ENCODE measurements at places on chromosomes 1 and 21.
A peak's percentile ranks its signal among the peaks of the same experiment; 100 is the strongest.

DNA sequence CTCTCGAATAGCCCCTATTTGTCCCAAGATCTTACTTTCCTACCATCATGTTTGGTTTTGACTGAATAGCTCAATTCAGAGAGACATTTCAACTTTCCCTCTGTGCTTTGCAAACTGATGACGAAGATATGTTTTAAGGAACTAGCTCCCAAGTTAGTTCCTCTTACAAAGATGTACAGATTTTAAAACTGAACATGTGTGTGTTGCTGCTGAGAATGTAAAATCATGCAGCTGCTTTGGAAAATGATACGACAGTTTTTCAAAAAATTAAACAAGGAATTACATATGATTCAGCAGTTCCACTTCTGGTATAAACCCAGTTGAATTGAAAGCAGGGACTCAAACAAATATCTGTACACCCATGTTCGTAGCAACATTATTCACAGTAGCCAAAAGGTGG, 33.6 kb downstream of the KIF26B start:
- no peak for DNase-seq

DNA sequence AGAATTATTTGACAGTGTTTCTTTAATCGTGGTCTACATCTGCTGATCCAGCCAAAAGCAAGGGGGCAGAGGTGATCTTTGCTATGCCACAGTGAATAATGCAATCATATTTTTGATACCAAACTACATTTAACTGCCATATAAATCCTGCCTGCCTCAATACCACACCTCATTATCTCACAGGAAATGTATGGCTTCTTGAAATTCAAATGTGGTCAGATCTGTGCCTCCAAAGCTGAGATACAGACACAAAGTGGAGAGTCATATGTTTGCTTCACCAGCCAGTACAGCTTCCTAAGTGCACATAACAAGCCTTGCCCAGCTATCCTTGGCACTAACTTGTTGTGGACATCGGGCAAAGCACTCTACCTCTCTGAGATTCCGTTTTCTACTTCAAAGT, 250.0 kb upstream of the NFIA start:
- no peak for DNase-seq

DNA sequence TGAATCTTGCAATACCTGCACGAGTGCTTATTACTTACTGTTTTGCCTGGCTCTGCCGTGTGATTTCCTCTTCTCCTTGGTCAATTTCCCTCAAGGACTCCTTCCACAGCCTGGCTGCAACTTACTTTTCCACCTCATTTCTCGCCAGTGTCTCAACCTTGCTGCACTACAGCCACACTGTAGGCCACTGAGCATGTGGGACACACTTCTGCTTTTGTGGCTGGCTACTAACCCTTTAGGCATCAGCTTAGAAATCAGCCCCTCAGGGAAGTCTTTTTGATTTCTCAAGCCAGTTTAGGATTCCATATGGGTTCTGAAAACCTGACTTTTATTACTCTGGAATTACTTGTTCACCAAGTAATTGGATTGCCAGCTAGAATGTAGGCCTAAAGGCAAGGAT, 5.2 kb upstream of the DMRTB1 start:
- DNase-seq = no peak

- DNase-seq = peak; percentile 21
These were observed 93.3 kb downstream of the PDE9A start for GRCh38 chr21:42746593-42747275.

DNA sequence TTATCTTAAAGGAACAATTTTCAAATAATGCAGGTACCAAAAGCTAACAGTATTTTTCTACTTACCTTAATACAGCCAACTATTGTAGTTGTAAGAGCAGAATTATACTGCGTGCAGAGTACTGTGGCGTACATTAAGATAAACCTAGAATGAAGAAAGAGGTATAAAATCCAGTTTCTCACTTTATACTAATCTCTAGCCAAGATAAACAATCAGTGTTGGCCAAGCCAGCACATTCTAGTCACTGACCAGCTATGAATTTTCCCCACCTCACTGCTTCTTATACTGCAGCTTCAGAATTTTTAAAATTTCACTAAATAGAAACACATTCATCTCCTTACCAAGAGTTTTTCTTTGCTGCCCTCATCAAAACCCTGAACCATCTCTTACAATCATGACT, 33.6 kb downstream of the SLC35D1 start:
- no peak for DNase-seq

DNA sequence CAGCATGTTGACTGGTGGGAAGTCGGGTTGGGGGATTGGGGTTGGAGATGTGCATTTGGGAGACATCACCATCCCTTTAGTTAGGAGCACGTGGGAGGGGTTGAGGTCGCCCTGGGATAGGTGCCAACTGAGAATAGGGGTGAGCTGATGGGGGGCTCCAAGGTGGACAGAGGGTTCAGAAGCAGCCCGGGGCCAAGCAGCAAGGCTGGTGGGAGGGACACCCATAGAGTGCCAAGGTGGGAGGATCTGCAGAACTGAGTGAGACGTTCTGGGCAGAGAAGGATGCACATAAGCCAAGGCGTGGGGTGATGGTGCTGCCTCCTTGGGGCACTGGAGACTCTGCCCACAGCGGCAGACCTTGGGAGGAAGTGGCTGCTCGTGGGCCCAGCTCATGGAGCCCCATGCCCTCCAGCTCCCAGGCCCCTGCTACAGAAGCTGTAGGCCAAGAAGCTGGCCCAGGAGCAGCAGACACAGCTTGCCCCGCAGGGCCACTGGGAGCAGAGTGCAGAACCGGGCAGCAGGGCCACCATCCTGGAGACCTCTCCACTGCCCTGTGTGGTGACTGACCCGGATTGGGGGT, 31.4 kb upstream of the PKP1 start:
- DNase-seq = no peak

GRCh38 chr1:93979718-93980319, 70.6 kb upstream of the GCLM start:
- DNase-seq = no peak

DNA sequence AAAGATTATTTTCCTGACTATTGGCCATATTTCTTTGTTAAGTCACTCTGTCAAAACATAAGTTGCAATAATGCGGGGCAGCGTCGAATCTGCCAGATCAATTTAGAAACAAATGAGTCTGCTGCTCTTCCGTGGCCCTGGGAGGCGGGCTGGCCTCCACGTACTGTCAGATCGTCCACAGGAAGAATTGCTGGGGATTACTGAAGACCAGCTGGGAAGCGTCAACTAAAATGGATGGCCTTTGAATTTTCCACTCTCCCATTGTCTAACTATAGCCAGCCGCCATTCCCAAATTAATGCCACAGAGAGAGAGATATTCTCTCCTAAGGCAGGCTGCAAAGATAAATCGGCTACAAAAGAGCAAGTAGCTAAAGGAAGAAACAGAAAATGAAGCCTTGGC, 560.2 kb downstream of the SMYD3 start:
- no peak for DNase-seq

DNA sequence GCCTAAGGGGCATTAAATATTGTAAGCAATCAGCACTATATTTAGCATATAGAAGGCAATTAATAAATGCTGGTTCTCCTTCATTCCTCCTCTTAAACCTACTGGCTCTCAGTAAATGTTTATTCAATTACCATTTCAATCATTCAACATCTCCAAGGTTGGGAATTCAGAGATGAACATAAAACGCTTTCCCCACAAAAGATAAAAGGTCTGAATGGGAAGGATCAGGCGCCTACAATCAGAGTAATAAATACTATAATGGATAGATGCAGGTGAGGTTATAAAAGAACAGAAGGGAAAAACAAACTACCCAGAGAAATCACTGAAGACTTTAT, 407 bp upstream of the KTI12 start:
- DNase-seq = no peak

- no peak for DNase-seq
These were observed 148.0 kb downstream of the TSEN15 start for GRCh38 chr1:184199438-184200085.

- no peak for DNase-seq
These were observed 168.4 kb upstream of the DMRTA2 start for GRCh38 chr1:50591598-50591997.

DNA sequence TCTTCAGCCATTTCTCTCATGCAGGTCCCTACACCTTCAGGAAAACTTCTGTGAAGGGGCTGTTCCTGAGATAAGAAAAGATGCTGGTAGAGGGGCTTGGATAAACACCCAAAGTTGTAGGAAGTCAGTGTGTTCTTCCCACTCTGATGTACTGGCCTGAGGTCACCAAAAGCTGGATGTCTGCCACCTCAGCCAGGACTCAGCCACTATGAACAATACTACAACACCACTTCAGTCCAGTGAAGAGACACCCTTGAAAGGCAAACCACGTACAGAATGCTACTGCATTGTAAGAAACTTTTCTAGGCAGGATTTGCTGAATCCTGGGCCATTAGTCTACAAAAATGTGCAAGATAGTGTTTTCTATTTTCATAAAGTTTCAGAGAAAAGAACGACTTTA, 2.4 kb downstream of the PTPN14 start:
- DNase-seq = no peak

GRCh38 chr1:30964706-30965105, 56.1 kb upstream of the SDC3 start:
- DNase-seq = no peak

- DNase-seq = peak; percentile 33
These were observed 28.3 kb upstream of the A3GALT2 start for GRCh38 chr1:33349081-33349759.

GRCh38 chr1:64843675-64844074, 98.8 kb downstream of the RAVER2 start:
- no peak for DNase-seq

- DNase-seq = no peak
These were observed 46.5 kb upstream of the PODN start for GRCh38 chr1:53015508-53015860.

DNA sequence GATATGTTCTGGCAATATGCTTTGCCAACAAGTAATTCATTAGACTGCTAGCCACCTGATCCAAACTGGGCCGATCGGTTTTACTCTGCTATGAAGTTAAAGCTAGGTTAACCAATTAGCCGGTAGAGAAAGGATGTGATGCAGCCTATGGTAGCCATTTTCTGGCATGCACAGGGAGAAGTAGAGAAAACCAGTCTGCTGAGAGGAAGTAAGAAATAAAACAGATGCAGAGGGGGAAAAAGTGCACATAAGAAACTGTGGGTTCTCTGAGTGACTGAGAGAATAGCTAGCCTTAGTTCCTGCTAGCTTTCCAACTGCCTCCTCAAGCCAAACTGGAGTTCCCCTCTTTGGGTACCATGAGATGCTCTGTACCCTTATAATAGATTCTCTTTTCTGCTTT, 52.8 kb downstream of the ARID4B start:
- no peak for DNase-seq

- DNase-seq = no peak
These were observed 58.5 kb downstream of the WDR4 start for GRCh38 chr21:42820616-42821465.

- DNase-seq = no peak
These were observed 86.6 kb downstream of the OMA1 start for GRCh38 chr1:58459911-58460310.

DNA sequence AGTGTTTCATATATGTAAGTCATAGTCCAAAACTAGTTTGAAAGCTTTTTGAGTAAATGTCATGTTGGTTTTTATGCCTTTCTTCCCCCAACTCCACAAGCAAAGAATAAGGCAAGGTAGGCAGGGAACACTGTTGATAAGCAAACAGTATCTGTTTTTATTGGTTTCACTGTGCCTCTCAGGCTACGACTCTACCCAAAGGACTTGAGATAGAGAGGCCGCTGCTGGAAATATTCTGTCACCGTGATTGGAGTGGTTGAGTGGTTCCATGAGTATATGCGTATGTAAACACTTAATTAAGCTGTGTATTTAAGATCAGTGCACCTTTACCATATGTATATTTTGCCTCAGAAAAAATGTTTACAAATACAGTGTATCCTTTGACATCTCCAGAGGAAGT, 138.1 kb upstream of the KIF26B start:
- DNase-seq = no peak

- peak; percentile 75 for DNase-seq
These were observed at the start of gene SLC19A1 for GRCh38 chr21:45542242-45542666. Gene SLC19A1 (minus strand): TSS chr21:45542440. CDS start chr21:45537959, 4,481 bp downstream.

GRCh38 chr1:5595531-5596170, 396.6 kb downstream of the NPHP4 start:
- no peak for DNase-seq

DNA sequence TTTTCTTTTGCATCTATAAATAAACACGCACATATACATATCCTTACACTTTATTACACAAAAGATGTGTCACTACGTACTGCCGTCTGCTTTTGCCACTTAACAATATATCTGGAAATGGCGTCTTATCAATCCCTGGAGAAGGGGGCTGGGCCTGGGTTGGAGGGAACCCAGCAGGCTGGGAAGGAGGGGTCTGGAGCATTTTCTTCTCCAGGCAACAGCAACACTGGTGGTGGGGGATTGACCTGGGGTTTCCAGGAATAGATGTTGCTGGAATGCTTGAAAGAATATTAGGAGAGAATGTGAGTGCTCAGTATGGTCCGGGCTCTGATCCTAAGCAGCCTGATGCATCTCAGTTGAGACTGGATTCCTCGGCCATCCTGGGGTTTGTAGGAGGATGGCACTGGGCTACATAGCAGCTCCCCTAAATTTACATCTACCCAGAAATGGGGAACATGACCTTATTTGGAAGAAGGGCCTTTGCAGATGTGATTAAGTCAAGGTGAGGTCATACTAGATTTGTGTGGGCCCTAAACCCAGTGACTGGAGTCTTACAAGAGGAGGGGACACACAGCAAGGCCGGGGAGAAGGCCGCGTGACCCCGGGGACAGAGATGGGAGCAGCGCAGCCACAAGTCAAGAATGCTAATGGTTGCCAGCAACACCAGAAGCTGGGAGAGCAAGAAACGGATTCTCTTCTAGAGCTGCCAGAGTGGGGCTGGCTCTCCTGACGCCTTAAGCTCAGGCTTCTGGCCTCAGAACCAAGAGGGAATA, 98.6 kb downstream of the SIK1 start:
- no peak for DNase-seq

DNA sequence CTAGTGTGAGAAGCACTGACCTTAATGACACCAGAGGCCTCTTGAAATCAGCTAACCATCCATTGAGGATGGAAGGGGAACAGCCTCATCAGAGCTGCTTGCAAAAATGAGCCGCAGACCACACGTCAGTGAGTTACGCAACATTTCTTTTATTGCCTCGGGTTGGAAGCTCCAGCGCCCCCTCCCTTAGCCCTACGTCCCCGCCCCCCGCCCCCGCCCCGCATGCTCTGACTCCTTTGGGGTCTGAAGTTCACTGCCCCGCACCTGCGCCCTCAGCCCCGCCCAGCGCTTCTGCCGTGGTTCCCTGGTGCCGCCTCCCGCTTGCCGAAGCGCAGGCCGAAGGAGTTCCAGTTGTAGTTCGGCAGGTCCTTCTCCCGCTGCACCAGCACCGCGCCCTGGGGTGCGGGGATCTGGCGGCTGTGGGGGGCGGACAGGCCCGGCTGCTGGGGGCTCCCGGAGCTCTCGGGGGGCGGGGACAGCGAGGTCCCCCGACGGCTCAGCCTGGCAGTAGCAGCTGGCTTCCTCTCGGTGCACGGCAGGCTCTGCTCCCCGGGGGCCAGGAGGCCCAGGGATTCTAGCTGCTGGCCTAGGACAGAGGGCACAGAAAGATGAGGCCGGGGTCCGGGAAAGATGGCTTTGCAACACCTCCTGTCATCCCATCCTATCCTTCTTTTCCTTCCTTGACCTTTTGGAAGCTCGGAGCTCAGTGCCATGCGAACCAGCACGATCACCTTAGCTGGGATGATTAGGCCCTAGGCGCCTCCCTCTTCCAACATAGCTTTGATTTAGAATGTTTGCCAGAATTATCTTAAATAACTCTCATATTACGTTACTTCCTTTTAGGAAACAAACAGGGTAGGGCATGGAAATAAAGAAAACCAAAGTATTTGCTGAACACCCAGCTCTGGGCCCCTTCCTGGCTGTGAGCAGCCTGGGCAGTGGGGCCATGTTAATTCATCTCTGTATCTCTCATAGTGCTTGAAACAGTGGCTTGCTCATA, 5.8 kb downstream of the KISS1 start:
- DNase-seq = no peak

All from stimulated activated CD4-positive, alpha-beta T cell treated with anti-CD3 and anti-CD28 coated beads, Interleukin-2, amount 100 ng/mL, for 48 hours (primary cell).